ENCODE measurements at places on chromosomes 1 and 21.

DNA sequence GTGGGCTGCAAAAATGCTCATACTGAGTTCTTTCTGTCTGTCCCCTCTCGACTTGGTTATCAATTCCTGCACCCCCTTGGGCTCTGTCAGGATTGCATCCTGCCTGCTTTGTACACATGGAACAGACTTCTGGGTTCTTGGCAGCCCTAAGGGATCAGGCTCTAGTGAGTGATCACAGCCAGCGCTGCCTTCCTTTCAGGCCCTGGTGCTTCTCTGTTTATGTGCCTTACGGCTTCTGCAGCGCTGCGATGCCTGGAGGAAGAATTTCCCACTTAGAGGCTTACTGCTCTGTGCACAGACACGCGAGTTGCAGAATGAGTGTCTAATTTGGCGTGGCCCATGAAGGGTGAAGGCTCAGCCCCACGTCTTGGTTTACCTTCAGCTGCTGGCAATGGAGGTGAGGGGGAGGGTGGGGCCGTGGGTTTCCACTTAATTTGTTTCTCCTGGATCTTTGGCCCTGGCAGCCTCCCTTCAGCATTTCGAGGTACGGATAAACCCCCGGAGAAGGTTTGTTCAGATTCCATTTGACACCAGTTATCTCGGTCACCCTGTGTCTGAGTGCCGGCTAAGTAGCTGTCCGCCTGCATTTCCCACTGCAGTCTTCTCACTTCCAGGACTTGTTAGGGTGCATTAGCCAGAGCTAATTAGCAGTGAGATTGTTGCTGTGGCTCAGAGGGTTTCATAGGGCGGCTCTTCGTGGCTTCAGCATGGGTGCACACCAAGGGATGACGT, 227.3 kb downstream of the DYRK1A start:
- DNase-seq, result no peak

- no peak for DNase-seq
These were observed 68.9 kb downstream of the LRIG2 start for GRCh38 chr1:113141650-113142473.

- DNase-seq, result no peak
These were observed 106.0 kb downstream of the DYRK1A start for GRCh38 chr21:37472581-37472980.

GRCh38 chr1:16375521-16376340, 8.7 kb downstream of the SZRD1 start:
- DNase-seq, result no peak

DNA sequence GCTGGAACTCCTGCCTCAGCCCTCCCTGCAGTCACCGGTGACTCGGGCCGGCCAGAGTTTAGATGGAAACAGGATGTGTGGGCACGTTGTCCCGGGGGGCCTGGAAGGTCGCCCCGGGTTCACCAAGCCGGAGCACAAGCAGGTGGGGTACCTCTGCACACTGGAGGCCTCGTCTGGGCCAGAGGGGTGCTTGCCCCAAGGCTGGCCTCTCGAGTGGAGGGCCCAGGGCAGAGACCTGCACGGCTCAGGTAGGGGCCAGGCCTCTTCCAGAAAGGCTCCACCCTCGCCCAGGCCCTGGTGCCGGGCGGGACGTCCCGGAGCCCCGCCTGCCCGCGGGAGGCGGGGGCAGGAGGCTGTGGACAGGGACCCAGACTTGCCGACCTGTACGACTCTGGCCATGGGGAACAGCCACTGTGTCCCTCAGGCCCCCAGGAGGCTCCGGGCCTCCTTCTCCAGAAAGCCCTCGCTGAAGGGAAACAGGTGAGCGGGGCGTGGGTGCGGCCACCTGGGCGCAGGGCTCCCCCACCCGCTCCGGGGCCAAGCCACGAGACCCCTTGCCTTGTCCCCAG, at the start of gene PLEKHN1:
Gene PLEKHN1 (plus strand): TSS at position 348 of the 569 bp plus-strand sequence. CDS start 50 bp downstream, at position 398.
- DNase-seq, result peak; percentile 74

DNA sequence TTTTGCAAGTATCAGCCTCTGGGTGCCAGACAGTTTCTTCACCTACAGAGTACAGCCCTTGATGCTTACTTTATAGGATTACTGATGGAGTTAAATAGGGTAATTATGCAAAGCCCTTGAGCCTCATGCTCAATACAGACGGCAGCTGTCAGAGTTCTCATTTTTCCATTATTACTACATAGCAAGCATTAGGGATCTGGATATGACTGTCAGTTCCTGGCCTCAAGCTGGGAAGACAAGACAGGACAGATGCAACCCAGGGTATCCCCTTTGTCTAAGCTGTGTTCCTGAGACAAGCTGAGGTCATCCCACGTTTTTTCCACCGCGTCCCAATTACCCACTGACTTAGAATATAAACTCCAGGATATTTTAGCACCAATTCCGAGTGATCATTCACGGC, 94.4 kb downstream of the SLC35F3 start:
- no peak for DNase-seq

DNA sequence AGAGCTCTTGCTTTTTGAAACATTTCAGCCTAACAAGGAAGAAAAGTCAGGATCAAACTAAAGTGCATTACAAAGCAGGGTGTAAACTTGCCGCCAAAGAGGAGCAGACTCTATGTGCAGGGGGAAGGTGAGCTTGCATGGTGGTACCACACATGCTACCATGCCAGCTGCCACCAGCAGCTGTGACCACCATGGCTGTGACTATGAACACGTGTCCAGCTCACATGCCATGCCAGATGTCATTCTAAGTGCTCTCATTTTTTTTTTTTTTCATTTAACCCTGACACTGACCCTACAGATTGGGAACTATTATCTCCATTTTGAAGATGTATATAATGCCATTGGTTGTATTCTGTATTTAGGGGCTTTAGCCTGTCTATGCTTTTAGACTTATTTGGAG, 79.0 kb downstream of the PCP4 start:
- no peak for DNase-seq

- no peak for DNase-seq
These were observed 3.0 kb upstream of the SOX13 start for GRCh38 chr1:204069887-204070286.

- DNase-seq, result no peak
These were observed 24.7 kb upstream of the ARTN start for GRCh38 chr1:43908858-43909257.

DNA sequence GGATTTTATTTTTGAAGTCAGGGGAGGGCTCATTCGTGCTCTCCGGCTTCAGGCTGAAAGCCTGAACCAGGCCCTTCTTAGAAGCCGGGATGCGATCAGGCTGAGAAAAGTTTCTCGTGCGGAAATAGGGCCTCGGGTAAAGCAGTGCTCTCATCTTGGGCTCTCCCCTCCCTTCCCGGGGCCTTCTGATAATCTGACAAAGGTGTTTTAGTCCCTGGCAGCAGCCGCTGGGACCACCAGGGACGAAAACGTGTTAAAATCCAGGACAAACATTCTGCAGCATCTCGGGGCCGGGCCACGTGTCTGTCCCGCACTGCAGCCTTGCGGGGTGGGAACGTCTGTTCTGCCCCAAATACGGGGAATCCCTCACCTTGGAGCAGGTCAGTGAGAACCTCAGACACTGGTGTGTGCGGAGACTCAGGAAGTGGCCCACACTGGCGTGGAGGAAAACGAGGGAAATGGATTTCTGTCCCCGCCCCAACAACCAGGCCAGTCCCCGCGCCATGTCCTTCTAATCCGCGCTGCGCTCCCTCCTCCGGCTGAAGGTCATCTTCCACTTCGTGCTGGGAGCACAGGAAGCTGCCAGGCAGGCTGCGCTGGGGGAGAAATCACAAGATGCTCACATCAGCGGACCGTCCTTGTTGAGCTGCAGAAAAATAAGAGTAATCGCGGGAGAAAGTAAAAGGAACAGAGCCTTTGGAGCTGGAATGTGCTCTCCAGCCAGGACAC, 16.6 kb upstream of the AJAP1 start:
- no peak for DNase-seq

- DNase-seq, result no peak
These were observed 36.9 kb upstream of the POU3F1 start for GRCh38 chr1:38083541-38083940.

- no peak for DNase-seq
These were observed 11.5 kb downstream of the HIPK1 start for GRCh38 chr1:113940365-113941244.

DNA sequence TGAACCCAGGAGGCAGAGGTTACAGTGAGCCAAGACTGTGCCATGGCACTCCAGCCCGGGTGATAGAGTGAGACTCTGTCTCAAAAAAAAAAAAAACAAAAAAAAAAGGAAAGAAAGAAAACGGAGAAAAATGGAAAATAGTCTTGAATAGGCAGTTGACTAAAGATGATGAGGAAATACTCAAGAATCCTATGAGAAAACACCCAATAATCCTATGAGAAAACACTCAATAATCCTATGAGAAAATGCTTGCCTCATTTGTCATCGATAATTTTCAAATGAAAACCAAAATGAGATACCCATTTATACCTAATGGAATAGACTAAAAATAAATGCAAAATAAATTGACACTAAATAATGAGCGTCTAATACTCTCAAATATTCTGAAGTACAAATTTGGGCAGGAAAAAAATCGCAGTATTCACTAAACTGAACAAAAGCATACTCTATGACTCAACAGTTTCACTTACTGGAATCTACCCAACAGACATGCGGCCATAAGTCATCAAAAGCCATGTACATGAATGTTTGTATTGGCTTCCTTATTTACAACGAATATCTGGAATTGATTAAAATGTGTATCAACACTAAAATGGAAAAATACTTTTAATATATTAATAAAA, 733.9 kb upstream of the CHRM3 start:
- DNase-seq, result no peak

DNA sequence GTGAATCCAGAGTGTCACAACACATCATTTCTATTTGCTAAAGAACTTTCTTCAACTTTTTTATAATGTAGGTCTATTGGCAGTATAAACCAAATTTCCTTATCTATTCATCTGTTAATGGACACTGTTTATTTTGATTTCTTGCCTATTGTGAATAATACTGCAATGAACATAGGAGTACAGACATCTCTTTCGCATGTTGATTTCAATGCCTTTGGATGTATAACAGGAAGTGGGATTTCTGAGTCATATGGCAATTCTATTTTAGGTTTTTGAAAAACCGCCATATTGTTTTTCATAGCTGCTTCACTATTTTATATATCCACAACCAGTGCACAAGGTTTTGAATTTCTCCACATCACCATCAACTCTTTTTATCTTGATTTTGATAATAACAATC, 198.7 kb downstream of the KCNT2 start:
- DNase-seq, result no peak

DNA sequence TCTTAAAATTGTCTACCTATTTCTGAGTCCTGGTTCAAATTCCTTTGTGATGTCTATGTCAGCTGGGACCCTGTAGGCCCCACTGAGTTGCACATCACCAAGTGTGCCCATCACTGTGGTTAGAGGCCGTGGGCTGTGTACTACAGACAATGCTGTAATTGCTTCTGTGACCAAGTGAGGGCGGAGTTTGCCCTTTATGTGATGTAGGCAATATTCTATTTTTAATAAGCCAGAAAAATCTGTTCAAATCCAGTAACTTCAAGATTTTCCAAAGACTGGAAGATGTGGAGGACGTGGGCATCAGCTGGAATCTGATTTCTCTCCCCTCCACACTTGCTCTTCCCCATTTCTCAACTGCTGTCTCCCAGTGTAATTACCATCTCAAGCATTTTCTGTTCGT, 215.4 kb downstream of the PBX1 start:
- DNase-seq, result no peak

DNA sequence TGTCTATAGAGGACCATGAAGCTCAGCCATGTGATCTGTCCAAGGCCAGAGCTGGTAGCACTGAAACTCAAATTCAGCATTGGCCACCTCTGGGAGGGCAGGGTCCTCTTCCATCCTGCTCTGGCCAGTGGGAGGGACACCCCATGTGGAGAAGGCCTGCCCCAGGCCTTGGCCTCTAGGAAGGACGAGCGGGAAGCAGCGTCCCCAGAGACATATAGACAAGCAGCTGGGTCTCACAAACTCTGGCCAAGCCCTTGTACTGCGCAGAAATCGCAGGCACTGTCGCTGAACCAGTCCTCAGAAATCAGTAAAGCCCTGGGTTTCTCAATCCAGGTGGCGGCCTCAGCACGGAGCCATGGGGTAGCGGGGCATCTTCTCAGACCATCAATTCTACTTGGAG, 180.7 kb downstream of the HIVEP3 start:
- DNase-seq, result no peak

GRCh38 chr1:6041432-6042062, 4.1 kb upstream of the KCNAB2 start:
- no peak for DNase-seq

- DNase-seq, result no peak
These were observed 124.2 kb upstream of the B3GALT2 start for GRCh38 chr1:193310564-193310963.

DNA sequence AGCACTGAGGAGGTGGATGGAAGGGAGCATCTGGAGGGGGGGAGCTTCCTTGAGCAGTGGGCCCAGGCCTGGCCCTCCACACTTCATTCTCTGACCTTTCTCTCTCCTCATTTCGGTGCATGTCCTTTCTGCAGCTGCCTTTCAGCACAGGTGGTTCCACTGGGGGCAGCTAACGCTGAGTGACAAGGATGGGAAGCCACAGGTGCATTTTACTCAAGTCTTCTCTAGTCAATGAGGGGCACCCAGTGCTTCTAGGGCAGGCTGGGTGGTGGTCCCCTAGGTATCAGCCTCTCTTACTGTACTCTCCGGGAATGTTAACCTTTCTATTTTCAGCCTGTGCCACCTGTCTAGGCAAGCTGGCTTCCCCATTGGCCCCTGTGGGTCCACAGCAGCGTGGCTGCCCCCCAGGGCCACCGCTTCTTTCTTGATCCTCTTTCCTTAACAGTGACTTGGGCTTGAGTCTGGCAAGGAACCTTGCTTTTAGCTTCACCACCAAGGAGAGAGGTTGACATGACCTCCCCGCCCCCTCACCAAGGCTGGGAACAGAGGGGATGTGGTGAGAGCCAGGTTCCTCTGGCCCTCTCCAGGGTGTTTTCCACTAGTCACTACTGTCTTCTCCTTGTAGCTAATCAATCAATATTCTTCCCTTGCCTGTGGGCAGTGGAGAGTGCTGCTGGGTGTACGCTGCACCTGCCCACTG, 43.2 kb downstream of the YARS1 start:
- DNase-seq, result peak; percentile 9

GRCh38 chr1:19342062-19342750, 30.1 kb downstream of the SLC66A1 start:
- DNase-seq, result no peak

GRCh38 chr1:20992322-20993056, 184.2 kb downstream of the EIF4G3 start:
- DNase-seq, result peak; percentile 34

- DNase-seq, result no peak
These were observed 156.3 kb upstream of the C1orf87 start for GRCh38 chr1:60229821-60230220.

DNA sequence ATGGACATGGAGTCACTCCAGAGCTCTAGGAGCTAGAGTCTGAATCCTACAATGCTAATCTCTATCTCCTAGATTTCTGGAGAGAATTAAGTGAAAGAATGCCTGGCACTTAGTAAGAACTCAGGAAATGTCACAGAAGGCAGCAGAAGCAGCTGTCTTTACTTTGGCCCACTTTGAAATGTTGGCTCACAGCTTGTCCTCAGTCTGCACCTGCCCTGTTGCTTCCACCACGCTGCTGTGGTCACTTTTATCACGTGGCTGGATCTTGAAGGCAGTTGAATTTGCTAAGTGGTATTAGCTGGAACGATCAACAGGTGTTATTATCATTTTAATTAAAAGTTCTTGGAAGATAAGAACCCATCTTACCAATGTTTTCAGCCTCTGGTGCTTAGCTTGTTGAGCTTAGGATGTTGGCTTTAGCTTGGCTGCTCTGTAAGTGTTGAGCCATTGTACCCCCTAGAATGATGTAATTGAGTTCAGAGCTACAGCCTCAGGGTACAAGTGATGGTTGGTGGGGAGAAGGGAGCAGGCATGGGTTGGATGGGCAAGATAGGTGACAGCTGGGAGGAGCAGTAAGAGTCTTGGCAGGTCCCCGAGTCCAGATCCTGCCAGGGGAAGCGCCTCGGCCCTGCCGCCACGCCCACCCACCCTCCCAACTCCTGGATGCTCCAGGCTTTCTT, 41.9 kb upstream of the EPS8L3 start:
- no peak for DNase-seq
